ENCODE measurements at places on chromosomes 4 and X.

GRCh38 chrX:110046001-110046400 is 43.1 kb downstream of the TMEM164 start:
- no peak for DNase-seq

GRCh38 chr4:153502584-153502983 is 36.4 kb downstream of the TMEM131L start:
- no peak for DNase-seq

DNA sequence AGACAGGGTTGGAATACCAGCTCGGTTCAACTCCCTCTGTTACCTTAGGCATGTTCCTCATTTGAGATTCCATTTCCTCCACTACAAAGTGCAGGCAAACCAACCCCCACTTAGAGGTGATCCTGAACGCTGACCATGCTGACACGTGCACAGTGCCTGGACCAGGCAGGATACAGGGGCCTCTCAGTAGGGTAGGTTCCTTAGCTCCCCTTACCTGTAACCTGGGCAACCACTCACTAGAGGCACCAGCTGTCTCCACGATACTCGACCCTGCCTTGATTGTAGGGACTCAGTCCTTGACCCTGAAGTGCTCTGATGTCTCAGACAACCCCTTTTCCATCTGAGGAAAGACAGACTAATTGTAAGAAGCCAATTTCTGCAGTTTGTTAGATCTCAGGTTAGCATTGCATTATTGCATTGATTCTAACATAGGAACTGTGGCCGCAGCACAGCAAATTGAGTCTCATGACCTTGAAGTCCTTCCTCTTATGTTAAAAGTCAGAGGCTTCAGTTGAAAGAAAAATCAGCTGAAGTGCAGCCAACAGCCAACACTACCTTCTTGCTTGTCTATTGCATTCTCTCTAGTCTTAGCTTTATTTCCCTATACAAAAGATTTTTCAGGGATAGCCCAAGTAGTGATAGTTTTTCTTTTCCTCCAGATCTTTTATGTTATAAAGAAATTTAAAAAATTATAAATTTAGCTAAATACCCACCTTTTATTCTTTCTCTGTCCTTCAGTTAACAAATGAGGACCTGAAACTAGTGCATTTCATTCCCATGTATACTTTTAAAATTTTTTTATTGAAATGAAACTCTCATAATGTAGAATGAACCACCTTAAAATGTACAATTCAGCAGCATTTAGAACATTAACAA is 11.2 kb upstream of the C1QTNF7 start:
- DNase-seq, result no peak

GRCh38 chr4:174828845-174829701 is at the start of gene GLRA3:
Gene GLRA3, minus strand, starts transcription at chr4:174829247. Its CDS starts 436 bp downstream, at chr4:174828811.
- DNase-seq, result no peak

GRCh38 chr4:10741961-10742699 is 57.6 kb upstream of the CLNK start:
- no peak for DNase-seq

DNA sequence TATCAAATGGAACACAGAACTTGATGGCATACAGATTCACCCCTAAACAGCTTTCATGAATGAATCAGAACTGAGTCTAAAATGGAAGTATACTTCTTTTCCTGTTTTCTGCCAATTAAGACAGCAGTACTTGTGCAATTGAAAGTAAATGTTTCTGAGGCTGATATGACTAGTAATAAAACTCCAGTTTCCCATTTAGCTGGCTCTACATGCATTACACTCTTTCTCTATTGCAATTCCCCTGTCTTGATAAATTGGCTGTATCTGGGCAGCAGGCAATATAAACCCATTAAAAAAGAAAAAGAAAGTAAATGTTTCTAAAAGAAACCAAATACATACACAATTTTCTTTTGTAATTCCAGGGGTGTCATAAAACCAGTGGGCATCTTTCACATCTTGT is 4.6 kb downstream of the NOA1 start:
- no peak for DNase-seq

DNA sequence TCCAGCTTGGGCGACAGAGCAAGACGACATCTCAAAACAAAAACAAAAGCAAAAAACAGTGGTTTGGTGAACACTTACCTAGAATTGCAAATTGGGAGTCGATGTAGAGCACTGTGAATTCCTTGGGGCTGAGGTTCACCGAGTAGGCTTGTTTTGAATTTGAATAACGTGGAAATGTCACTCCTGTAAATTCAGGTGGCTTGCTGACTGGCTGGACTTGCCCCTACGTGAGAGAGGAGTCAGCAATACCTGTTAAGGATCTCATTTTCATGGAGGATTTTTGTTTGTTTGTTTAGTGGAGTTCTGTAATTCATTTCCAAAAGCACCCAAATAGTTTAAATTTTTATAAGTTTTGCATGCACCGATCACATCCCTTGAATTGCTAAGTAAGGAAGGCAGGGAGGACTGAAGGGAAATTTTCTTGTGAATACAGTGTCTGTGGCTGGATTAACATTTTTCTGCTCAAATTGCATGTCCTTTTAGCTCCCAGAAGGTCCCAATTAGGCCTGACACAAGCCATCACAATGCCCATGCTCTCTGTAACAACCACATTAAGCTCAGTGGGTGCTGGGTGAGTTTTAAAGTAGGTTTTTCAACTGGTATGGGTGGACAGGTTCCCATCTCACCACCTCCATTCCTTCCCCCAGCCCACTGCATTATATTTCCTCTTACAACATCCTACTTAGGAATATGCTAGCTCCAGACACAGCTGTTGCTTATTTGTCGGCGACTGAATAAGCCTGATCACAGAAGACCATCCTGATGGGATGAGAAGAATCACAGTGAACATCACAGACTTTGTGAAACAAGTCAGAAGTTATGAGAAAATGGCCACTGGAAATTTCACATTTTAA is 58.5 kb upstream of the TTC29 start:
- no peak for DNase-seq
